ENCODE measurements at places on chromosomes 3 and 15. TPM values are rescaled to one million over a fixed set of nuclear protein-coding genes. Genes with fewer than 3 reads are reported as not detected.

DNA sequence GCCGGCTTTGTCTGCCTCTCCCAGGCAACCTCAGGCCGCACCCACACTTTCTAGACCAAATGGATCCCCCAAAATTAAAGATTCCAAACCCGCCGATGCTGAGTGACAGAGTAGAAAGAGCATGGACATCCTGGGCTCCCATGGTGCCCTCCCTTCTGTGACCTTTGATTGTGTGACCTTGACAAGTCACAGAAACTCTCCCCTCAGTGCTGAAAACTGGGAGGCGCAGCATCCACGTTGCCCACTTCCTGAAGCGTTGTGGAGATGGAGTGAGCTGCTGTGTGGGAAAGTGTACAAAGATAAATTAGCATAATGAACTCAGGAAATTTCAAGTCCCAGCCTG lies 74.4 kb upstream of the MFGE8 start:
- DNase-seq: no peak
- peaks cover 9% of the 10 kb centered on the region for H3K4me1 ChIP-seq
- no peaks in the 10 kb centered on the region for H3K27me3 ChIP-seq
- no peaks in the 10 kb centered on the region for H3K36me3 ChIP-seq
- H3K4me3 ChIP-seq: no peak overlapping the region

DNA sequence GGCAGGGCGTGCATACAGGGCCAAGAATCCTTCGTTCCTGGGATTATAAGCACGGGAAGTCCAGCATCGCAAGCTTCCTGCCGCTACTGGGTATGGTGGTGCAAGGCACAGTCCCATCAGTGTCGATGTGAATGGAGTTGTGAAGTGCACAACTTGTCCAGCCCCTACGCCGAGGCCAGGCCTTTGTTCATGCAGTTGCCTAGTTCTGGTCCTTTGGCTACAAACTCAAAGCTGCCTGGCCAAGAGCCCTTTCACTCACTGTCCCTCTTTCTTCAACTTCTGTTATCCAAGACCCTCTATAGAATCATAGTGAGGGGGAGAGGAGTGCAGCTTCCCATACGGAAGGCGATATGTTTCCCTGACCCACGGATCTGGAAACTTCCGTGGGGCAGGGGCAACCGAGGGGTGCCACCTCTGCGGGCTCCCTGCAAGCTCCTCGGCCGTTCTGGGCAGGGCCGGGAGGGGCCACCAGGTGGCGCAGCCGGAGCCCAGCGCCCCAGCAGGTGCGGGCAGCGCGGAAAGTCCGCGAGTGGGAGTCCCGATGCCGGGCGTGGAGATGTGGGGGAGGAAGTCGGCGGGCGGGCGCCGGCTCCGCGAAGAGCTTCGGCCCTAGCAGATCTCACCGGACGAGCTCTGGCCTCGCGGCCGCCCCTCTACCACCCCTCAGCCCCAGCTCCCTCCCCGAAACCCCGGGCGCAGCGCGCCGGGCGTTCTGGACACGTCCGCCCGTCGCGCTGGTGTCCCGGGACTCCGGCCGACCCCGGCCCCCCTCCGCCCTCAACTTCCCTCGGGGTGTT lies 693 bp downstream of the RASGRP1 start:
- no peak overlapping the region for H3K27ac ChIP-seq
- peaks cover 2% of the 10 kb centered on the region for H3K4me1 ChIP-seq

Gene FBXO40
- total RNA-seq: 7.2 TPM

DNA sequence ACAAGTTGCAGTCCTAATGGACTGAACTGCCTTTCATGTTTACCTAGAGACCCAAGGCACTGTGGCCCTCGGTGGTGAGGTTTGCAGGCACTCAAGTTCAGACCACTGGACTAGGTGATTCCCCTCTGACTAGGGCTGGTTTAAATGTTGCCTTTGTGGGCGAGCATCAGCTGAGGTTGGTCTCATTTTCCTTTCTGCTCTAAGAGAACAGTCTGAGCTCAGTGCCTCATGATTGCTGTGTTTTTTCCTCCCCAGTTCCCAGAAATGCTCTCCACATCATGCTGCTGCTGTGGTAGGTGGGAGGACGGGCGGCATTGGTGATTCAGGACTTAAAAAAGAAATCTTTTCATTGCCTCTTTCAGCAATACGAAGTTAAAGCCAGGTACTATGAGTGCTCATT lies 237.2 kb downstream of the MBNL1 start:
- no peak for DNase-seq
- no peaks in the 10 kb centered on the region for H3K27me3 ChIP-seq
- H3K4me3 ChIP-seq: no peak overlapping the region

- peak overlapping the region; percentile 47 for H3K27ac ChIP-seq
- H3K4me1 ChIP-seq: peaks cover 42% of the 10 kb centered on the region
- no peaks in the 10 kb centered on the region for H3K27me3 ChIP-seq
Observed at GRCh38 chr3:122497425-122497824, 17.3 kb downstream of the KPNA1 start.

GRCh38 chr15:63565536-63566186 lies 31.5 kb upstream of the FBXL22 start:
- H3K27ac ChIP-seq: no peak overlapping the region
- no peak for DNase-seq
- H3K4me1 ChIP-seq: no peaks in the 10 kb centered on the region
- no peaks in the 10 kb centered on the region for H3K27me3 ChIP-seq
- no peaks in the 10 kb centered on the region for H3K36me3 ChIP-seq
- H3K4me3 ChIP-seq: no peak overlapping the region

DNA sequence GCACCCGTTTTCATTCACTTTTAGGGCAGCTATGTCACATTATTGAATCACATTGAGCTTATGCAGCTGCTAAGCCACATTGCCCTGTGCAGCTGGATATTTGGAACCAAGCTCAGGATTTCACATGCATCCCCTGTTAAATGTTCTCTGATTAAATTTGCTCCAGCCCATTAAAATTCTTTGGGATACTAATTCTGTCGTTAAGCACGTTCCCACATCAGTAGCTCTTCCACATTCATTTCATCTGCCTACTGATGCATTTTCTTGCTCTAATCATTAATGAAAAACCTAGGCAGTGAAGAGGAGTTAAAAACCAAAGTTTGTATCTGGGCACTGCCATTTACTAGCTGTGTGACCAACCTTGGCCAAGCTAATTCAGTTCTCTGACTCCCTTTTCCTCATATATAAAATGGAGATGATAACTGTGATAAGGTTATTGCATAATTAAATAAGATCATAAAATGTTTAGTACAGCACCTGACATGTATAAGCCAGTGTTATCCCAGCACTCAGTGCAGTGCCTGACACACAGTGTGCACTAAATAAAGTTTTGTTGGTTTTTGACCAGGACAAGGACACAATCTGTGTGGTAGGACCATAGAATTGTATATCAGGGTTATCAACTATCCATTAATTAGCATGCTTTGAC lies 222.2 kb upstream of the ATP11B start:
- no peak overlapping the region for H3K4me3 ChIP-seq
- no peaks in the 10 kb centered on the region for H3K36me3 ChIP-seq
- no peaks in the 10 kb centered on the region for H3K27me3 ChIP-seq
- no peak overlapping the region for H3K27ac ChIP-seq
- DNase-seq: no peak

- no peaks in the 10 kb centered on the region for H3K27me3 ChIP-seq
- no peak for DNase-seq
- H3K36me3 ChIP-seq: peaks cover 86% of the 10 kb centered on the region
- no peak overlapping the region for H3K27ac ChIP-seq
- H3K4me1 ChIP-seq: no peaks in the 10 kb centered on the region
Observed at GRCh38 chr3:49327485-49327884, 12.4 kb downstream of the USP4 start.

Gene DTWD1
- 10.3 TPM for total RNA-seq
